ENCODE measurements at places on chromosomes 11 and 22. TPM values are rescaled to one million over a fixed set of nuclear protein-coding genes. Genes with fewer than 3 reads are reported as not detected.

DNA sequence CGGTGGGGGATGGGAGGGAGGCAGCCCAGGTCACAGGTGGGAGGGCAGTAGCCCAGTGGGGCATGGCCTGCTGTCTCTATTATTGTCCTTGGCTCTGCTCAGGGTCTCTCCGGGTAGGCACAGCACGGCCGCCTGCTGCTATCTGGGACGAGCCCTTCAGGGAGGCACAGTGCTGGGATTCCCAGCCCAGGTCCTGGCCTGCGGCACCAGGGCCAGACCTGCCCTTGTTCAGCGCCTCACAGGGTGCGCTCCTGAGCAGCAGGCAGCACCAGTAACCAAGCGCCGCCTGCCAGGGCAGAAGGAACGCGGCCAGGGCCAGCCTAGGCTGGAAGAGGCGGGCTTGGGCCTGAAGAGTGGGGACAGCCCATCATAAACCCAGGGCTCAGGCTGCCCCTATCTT lies 151.0 kb downstream of the MPPED1 start:
- DNase-seq, result no peak

DNA sequence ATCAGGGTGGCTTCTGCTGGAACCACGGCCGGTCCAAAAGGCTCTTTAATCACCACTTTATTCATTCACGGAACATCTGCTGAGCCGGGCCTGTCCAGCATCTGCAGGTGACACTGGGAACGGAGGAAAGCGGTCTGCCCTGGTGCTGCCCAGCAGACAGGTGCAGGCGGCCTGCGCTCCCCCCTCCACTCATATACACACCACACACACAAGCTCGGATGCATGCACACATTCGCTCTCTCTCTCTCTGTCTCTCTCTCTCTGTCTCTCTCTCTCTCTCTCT lies 736.9 kb downstream of the BRD1 start:
- no peak for DNase-seq

- DNase-seq, result no peak
Observed at GRCh38 chr11:126790550-126791081, 210.0 kb downstream of the KIRREL3 start.

- DNase-seq, result no peak
Observed at GRCh38 chr11:114272311-114272710, 23.9 kb upstream of the NNMT start.

The ACTN3 gene
- not detected for total RNA-seq

- DNase-seq, result no peak
Observed at GRCh38 chr11:1048375-1049070, 12.0 kb upstream of the MUC6 start.

GRCh38 chr22:28802595-28803123 lies 2.3 kb upstream of the XBP1 start:
- no peak for DNase-seq

DNA sequence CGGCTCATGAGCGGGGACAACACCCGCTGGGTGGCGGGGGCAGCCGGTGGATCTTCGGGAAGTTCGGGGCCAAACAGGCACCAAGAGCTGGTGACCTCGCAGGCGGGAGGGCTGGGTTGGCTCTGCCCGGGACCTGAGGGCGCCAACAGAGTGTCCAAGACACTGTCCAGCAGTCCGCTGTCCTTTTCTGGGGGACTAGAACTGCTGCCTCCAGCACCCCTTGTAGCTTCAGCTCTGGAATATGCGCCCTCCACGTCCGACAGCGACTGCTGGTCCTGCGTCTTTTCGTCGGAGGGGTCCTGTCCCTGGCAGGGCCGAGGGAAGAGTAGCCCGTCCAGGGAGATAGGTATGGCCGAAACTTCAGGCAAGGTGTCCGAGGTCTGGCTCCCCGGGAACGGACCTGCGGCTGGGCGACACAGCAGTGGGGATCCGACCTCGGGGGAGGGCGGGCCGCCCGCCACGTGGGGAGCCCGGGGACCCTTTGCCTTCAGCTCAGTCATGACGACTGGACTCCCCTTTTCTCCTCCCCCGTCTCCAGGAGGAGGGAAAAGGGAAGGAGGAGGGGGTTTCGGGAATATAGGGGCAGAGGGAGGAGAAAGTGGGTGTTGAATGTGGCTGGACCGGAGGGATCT lies 926 bp downstream of the PGR start:
- no peak for DNase-seq

The FOSL1 gene
- total RNA-seq, result 125 TPM

DNA sequence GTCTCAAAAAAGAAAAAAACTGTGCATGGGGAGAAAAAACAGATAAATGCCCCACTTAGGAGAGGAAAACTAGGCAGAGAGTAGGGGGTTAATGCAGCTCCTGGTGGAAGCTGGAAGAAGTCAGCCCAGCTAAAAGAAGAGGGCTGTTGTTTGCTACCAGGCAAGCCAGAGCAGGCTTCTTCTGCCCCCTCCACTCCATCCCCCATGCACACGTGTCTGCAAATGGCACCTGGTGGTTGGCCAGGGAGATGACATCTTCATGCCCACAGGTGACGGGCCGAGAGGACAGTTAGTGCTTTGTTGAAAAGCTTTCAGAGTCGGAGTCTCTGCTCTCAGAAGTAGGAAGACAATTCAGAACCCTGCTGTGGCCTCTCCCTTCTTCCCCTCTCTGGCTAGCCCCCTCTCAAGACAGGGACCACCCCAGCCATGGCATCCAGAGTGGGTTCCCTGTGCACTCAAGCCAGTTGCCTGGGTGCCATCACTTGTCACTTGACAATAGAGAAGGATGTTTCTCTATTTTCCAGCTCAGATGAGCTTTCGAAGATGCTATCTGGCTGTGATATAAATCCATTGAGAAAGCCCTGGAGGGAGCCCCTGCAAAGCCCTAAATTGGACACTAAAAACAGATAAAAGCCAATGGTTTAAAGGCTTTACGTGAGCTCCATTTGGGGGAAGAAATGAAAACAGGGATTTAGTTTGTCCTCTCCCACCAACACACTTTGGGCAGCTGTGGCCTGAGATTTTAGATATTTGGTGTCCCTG lies 142.0 kb downstream of the TRIM29 start:
- DNase-seq, result no peak

DNA sequence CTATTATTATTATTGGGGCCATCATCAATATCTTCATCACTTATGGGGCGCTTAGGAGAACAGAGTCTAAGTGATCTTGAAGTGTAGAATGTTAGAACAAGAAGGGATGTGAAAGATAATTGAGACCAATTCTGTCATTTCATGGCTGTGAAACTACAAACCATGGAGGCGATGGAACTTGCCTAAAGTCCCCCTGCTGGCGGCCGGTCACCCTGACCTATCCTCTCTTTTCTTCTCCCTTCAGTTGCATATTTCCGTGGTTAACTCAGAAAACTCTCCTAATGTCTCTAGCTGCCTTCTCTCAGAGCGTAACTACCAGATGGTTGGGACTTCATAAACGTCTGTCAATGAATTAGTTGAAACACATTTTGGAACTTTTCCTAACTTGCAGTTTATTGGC lies 6.6 kb upstream of the OR4B1 start:
- no peak for DNase-seq

The SLC25A45 gene
- 3.9 TPM for total RNA-seq

The CST6 gene
- total RNA-seq, result 68.1 TPM

- DNase-seq, result no peak
Observed at GRCh38 chr11:83852775-83853442, 566.7 kb upstream of the CCDC90B start.

The A4GALT gene
- total RNA-seq, result 16.0 TPM

DNA sequence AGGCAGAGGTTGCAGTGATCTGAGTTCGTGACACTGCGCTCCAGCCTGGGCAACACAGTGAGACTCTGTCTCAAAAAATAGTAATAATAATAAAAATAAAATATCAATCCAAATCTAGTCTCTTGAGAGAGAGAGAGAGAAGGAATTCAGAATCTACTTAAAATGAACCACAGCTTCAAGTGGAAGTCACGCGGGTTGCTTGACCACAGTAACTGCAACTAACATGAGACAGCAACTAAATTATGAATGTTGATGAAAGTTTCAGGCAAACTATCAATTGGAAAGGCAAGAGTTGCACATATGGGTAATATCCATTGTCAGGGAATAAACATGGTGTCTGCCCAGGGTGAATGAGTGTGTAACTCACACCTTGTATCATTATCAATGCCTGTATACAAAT lies 12.5 kb downstream of the POU2AF2 start:
- no peak for DNase-seq

GRCh38 chr11:43819926-43820325 lies 60.7 kb upstream of the ALKBH3 start:
- no peak for DNase-seq

- peak; percentile 51 for DNase-seq
Observed at GRCh38 chr11:118621071-118621783, 13.8 kb downstream of the PHLDB1 start.

The TUB gene
- total RNA-seq, result 0.02 TPM

DNA sequence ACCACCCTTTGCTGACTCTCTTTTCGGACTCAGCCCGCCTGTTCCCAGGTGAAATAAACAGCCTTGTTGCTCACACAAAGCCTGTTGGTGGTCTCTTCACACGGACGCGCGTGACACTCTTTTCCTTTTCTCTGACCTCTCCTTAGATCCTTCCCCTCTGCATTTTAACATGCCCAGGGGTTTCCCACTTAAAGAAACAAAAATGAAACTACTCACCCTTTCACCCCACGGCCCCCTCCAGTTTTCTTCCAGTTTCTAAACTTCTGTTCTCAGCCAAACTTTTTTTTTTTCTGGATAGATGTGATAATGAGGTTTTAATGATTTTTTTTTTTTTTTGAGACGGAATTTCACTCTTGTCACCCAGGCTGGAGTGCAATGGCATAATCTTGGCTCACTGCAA lies 32.8 kb upstream of the NUP50 start:
- DNase-seq, result no peak

DNA sequence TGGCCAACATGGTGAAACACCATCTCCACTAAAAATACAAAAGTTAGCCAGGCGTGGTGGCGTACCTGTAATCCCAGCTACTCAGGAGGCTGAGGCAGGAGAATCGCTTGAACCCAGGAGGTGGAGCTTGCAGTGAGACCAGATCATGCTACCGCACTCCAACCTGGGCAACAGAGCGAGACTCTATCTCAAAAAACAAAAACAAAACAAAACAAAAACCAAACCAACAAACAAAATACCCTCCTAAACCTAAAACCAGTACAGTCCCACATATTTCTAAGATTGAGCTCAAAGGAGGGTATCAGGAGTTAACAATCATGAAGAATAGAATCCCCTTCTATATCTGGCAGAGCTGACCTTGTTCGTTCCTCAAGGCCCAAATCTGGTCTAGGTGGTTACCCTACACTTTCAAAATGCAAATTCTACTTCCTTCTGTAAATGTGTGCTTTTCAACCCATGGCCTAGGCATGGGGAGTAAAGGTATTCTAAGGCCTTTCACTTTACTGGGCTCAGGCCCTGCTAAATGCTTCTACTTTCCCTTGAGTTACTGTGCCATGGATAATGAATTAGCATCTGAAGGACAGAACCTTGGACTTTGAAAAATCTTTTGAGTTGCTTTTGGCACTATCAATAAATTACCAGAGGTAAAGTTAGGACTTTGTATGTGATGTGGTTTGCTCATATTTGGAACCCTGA lies 10.4 kb upstream of the PPP2R1B start:
- DNase-seq, result no peak

- DNase-seq, result no peak
Observed at GRCh38 chr11:108177570-108177969, 44.9 kb downstream of the NPAT start.

The PKP3 gene
- 157 TPM for total RNA-seq

DNA sequence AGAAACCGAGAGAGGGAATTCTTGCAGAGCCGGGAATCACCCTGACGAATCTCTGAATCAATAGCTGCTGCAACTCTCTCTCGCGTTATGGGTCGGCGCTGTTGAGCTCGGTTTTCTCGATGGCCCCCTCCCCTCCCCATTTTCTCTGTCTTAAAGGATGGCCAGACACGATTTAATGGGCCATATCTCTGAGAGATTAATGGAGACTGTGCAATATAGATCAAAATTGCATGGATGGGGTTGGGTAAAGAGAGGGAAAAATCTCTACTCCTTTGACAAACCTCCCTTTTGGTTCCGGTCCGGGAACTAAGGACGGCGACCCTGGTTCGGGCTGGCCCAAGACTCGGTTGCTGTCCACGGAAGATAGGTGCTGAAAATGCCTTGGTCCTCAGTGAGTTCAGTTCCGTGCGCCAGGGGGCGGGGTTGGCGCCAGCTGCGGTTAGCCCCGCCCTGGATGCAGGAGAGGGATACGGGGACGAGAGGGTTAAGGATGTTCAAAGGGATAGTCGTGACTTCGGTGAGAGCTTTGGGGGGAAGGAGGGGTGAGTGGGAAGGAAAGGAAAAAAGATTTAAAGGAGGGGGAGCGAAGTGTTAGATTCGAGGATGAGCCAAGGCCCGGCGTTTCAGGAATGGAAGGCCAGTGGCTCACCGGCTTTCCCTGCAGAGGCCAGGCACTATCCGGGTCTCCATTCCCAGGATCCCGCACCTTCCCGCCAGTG lies 103.6 kb upstream of the HSD17B12 start:
- DNase-seq, result peak; percentile 12

The RFPL3 gene
- not detected for total RNA-seq

DNA sequence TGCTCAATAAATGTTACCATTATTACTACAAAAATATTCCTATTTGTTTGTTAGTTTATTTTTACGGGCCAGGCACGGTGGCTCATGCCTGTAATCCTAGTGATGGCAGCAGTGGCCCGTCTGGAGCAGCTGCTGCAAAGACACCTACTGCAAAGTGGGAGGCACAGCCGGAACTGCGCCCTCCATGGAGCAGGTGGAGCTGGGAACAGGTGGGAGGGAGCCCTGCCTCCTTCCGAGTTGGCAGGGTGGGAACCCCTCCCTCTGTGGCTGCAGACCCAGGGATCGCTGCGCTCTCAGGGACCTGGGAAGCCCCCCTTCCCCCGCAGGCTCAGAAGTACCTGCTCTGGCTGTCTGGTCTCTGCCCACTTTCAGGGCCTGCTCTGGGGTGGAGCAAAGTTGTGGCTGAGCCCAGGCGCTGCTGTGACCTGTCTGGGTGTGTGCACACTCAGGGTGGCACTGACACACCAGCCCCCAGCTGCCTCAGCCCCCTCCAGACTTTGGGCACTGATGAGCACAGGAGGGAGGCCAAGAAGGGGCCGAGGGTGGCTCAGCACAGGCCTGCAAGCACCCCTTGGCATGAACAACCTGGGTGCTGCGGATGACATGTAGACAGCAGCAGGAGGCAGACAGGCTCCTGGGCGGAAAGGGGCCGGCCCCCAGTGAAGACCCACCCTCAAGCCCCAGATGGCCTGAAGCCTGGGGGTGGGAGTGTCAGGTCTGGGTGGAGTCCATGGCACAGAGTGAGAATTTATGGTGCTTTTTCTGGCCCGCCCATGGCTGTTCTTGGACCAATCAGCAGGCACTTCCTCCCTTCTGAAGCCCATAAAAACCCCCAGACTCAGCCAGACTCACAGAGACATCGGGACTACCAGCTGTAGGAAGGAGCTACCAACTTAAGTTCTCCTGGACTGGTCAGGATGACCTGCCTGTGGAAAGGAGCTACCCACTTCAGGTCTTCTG lies 103.7 kb upstream of the CLMP start:
- DNase-seq, result no peak

The RBM4 gene
- 94.4 TPM for total RNA-seq

The PARVG gene
- total RNA-seq, result 0.57 TPM

DNA sequence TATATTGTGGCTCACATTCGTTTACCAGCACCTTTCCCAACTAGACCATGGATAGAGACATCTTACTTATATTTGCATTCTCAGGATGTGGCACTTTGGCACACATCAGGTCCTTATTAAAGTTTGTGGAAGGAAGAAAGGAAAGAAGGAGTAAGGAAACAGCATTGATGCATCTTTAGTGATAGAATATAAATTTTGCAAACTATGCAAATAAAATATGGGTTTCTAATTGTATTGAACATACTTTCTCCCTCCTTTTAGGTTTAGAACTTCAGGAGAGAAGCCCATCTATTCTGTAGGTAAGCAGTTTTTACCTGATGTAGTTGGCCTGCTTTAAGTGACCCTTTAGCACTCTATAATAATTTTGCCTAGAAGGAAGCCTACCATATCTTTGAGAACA lies 20.4 kb downstream of the MRPL48 start:
- no peak for DNase-seq

The OLFML1 gene
- not detected for total RNA-seq
